Foreskin melanocyte (primary cell): ENCODE measurements at places on chromosomes 16 and 17.

DNA sequence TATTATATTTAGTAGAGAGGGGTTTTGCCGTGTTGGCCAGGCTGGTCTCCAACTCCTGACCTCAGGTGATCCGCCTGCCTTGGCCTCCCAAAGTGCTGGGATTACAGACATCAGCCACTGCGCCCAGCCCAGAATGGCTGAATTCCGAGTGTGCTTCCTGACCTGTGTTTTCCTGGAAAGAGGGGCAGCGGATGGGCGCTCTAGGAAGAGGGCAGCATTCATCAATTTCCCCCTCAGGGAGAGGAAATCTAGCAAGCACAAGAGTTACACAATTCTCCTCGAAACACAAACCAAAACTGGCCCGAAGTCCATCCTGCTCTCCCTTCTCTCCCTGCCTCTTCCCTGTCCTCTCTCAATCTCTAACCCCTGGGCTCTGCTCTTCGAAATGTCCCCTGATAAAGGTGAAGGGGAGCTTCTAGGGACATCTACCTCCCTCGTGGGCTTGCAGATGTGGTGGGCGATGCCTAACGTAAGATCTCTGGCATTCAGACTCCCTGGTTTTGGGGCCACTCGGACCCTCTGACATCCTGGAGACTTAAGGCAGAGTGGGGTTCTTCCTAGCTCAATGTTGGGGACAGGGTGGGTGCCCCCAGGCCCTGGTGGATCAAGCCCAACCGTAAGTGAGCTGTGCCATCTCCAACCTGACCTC is 1.0 kb downstream of the IL27 start:
- peak; percentile 10 for DNase-seq

DNA sequence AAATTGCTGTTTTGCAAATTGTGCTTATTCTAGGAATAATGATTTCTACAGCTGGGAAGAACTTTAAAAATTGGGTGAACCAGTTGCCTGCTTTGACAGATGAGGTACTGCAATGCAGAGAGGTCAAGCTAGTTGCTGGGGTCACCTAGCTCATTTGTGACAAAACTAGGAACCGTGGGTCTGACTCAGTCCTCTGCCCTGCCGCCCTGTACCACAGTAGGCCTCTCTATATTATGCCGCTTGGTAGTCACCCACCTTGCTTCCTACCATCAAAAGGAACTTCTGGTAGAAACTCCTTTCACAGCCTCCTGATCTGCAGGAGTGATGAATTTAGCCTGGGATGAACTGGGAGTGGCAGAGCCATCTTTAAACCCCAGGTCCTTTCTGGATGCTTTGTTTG is 105.7 kb downstream of the PITPNC1 start:
- DNase-seq = no peak

- DNase-seq = no peak
Observed at GRCh38 chr17:79842656-79843473, 3.6 kb upstream of the CBX4 start.

GRCh38 chr16:85383836-85384832 is 229.0 kb upstream of the GSE1 start:
- no peak for DNase-seq

DNA sequence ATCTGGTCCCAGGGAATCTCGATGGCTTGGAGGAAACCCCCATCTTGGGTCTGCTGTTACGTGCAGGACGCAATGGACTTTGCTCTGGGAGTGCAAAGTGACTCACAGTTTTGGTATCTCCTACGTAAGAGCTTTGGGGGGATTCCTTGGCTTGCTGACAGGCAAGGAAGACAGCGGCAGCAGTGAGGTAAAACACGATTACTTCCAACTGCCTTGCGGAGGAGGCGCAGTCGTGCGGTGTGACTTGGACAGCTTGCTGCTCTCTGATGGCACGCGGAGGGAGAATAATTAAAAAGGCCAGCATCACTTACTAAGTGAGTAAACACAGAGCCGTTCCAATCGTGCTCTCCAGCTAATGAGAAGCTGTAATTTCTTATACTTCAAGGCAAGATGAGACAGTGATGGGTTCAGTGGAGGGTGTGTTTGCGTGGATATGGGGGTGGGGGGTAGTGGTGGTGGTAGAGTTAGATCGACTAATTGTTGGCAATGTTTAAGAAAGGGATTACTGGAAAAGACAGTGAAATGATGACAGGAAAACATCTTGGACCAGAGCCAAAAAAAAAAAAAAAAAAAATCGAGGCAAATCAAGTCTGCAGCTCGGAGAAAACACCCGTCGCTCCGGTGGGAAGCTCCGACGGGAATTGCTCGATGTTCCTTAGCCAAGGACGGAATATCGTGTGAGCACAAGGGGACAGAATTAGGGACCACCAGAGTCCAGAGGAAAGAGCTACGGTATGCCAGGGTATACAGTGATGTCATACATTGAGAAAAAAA is 184.8 kb upstream of the ZFHX3 start:
- peak; percentile 4 for DNase-seq

- no peak for DNase-seq
Observed at GRCh38 chr17:43439041-43439440, 40.2 kb downstream of the ARL4D start.
